Natural killer cell (primary cell): ENCODE measurements at places on chromosomes 1 and 21.

GRCh38 chr21:36381841-36382589 is 3.2 kb upstream of the CHAF1B start:
- H3K27ac ChIP-seq = no peak overlapping the region
- peaks cover 11% of the 10 kb centered on the region for H3K36me3 ChIP-seq
- DNase-seq = no peak
- H3K4me3 ChIP-seq = no peak overlapping the region
- no peaks in the 10 kb centered on the region for H3K27me3 ChIP-seq

- DNase-seq = no peak
- no peaks in the 10 kb centered on the region for H3K4me1 ChIP-seq
- H3K4me3 ChIP-seq = no peak overlapping the region
- H3K27ac ChIP-seq = no peak overlapping the region
Measured at GRCh38 chr1:208159555-208160258, 84.5 kb downstream of the PLXNA2 start.

- peaks cover 36% of the 10 kb centered on the region for H3K36me3 ChIP-seq
- peak; percentile 90 for DNase-seq
- peaks cover 32% of the 10 kb centered on the region for H3K4me1 ChIP-seq
- peak within 1 kb of the TSS; percentile 77 for H3K27ac ChIP-seq
- H3K4me3 ChIP-seq = peak within 1 kb of the TSS; percentile 86
Measured at GRCh38 chr1:173868266-173869020, at the start of gene ZBTB37. TSS of gene ZBTB37 (plus strand) at chr1:173868380. CDS start at chr1:173870226, 1,846 bp downstream.

DNA sequence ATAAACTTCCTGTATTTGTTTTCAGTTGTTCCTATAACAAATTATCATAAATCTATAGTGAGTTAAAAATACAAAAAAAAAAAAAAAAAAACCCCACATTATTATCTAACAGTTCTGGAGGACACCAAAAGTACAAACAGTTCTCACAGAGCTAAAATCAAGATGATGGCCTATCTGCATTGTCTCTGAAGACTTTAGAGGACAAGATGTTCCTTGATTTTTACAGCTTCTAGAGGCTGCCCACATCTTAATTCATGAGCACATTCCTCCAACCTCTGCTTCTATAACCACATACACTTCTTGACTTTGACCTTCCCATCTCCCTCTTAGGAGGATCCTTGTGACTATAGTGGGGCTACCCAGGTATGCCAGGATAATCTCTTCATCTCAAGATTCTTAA is 806.1 kb downstream of the LTN1 start:
- no peak overlapping the region for H3K4me3 ChIP-seq
- H3K36me3 ChIP-seq = no peaks in the 10 kb centered on the region
- H3K27me3 ChIP-seq = no peaks in the 10 kb centered on the region
- no peak overlapping the region for H3K27ac ChIP-seq

DNA sequence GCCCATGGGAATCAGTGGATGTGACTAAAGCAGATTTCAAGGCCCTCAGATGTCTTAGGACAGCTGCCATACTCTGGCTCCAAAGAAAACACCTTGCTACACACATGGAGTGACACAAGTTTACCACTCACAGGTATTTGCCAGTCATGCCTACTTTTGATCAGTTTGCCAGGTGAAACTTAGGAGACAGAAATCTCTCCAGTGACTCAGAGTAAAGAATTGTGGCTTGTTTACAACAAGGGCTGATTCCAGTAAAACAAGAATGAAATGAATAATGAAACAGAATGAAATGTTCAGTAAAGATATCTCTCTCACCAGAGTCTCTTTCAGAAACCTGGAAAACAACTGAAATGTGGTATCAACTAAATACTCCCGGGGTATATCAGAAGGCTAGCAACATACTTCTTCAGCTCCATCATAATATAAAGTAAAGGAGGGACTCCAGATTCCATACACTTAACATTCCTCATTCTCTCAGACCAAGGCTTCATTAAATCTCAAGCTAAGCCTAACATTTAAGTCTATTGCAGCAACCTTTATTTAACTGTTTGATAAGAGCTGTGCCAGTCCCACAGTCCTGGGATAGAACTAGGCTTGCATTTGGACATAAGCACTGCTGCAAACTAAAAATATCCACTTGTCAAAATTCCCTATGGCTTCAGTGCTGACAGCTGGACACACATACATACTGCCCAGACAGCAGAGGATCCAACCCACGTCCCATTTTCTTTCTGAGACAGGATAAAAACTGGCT is 143.3 kb downstream of the SIPA1L2 start:
- no peaks in the 10 kb centered on the region for H3K4me1 ChIP-seq
- no peak for DNase-seq
- no peak overlapping the region for H3K27ac ChIP-seq
- no peaks in the 10 kb centered on the region for H3K27me3 ChIP-seq
- H3K36me3 ChIP-seq = no peaks in the 10 kb centered on the region

DNA sequence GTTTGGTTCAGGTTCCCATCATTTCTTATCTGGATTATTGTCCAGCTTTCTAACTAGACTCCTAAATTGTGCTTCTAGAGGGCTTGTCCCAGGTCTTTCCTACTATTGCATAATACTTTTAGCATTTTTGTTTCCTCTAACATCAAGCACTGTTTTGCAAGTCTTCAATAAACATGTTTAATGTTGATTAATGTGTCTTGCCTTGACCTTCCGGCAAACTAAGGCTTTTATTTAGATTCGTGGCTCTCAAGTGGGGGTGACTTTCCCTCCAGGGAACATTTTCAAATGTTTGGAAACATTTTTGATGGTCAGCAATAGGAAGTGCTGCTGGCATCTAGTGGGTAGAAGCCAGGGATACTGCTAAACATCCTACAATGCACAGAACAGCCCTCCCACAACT is 90.7 kb downstream of the RPE65 start:
- DNase-seq = no peak
- no peaks in the 10 kb centered on the region for H3K4me1 ChIP-seq
- no peak overlapping the region for H3K4me3 ChIP-seq
- H3K36me3 ChIP-seq = no peaks in the 10 kb centered on the region

DNA sequence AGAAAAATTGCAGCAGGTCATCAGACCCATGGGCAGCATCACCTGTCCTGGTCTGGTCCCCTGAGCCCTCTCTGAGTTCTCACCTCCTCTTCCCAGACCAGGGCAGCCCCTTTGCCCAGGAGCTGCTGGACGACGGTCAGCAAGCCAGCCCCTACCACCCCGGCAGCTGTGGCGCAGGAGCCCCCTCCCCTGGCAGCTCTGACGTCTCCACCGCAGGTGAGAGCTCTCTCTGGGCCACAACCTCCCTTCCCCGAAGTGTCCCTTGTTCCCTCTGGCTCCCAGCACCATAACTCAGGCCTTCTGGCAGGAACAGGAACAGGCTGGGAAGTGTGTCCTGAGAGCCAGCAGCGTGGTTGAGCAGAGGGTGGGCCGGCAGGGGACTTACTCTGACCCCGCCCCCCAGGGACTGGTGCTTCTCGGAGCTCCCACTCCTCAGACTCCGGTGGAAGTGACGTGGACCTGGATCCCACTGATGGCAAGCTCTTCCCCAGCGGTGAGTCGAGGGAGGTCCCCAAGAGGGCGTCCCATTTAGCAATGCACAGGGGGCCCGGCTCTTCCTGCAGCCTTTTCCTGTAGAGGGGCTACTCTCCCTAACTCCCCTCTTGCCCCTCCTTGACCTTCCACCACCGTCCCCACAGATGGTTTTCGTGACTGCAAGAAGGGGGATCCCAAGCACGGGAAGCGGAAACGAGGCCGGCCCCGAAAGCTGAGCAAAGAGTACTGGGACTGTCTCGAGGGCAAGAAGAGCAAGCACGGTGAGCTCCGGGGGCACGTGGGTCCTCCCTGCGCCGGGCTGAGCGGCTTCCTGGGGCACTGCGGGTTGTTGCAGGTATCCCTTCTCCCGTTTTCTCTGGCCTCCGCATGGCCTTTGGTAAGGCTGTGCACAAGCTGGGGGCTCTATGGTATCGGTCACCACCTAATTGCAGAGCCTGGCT is 2.4 kb downstream of the ELF3 start:
- no peak overlapping the region for H3K4me3 ChIP-seq
- no peaks in the 10 kb centered on the region for H3K36me3 ChIP-seq
- no peak overlapping the region for H3K27ac ChIP-seq
- H3K27me3 ChIP-seq = no peaks in the 10 kb centered on the region

DNA sequence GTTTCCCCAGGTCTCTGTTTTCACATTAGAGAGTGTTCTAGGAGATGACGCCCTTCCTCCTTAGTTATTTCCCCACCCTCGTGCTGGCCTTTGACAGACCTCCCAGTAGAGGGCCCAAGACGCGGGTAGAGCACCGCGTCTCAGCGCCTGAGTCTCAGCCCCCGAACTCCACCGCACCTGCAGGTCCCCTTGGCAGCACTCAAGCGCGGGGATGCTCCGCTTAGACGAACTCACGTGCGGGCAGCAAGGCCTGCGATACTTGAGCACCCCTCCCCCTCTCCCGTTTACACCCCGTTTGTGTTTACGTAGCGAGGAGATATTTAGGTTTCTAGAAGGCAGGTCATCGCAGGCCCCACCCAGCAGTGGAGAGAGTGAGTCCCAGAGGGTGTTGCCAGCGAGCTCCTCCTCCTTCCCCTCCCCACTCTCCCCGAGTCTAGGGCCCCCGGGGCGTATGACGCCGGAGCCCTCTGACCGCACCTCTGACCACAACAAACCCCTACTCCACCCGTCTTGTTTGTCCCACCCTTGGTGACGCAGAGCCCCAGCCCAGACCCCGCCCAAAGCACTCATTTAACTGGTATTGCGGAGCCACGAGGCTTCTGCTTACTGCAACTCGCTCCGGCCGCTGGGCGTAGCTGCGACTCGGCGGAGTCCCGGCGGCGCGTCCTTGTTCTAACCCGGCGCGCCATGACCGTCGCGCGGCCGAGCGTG is at the start of gene CD55:
Gene CD55, plus strand, starts transcription at position 600 of the 711 bp plus-strand sequence. Its CDS starts 88 bp downstream, at position 688.
- DNase-seq = peak; percentile 98
- H3K4me1 ChIP-seq = peaks cover 13% of the 10 kb centered on the region
- peak within 1 kb of the TSS; percentile 91 for H3K4me3 ChIP-seq
- H3K27me3 ChIP-seq = no peaks in the 10 kb centered on the region

GRCh38 chr1:47444562-47445465 is 7.0 kb downstream of the FOXD2 start:
- H3K4me1 ChIP-seq = peaks cover 27% of the 10 kb centered on the region
- H3K27ac ChIP-seq = no peak overlapping the region
- H3K27me3 ChIP-seq = peaks cover 79% of the 10 kb centered on the region
- no peak overlapping the region for H3K4me3 ChIP-seq

DNA sequence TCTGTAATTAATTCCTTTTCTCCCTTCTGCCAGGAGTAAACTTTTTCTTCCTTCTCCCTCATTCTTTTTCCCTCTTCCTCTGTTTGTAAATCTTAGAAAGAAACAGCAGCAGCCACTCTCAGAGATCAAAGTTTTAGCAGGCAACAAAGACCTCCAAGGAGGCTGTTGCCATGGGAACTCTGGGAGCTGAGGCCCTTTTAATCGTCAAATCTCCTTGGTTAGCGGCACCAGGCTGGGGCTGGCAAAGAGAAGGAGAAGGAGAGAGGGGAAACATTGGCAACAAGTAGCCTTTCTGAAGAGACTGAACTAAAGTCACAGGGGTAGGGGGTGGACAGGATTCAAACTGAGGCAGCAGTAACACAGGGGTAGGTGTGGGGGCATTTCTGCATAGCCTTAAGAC is 25.2 kb downstream of the ILDR2 start:
- H3K4me3 ChIP-seq = no peak overlapping the region
- H3K36me3 ChIP-seq = no peaks in the 10 kb centered on the region
- peaks cover 7% of the 10 kb centered on the region for H3K27me3 ChIP-seq
- H3K4me1 ChIP-seq = peaks cover 12% of the 10 kb centered on the region

DNA sequence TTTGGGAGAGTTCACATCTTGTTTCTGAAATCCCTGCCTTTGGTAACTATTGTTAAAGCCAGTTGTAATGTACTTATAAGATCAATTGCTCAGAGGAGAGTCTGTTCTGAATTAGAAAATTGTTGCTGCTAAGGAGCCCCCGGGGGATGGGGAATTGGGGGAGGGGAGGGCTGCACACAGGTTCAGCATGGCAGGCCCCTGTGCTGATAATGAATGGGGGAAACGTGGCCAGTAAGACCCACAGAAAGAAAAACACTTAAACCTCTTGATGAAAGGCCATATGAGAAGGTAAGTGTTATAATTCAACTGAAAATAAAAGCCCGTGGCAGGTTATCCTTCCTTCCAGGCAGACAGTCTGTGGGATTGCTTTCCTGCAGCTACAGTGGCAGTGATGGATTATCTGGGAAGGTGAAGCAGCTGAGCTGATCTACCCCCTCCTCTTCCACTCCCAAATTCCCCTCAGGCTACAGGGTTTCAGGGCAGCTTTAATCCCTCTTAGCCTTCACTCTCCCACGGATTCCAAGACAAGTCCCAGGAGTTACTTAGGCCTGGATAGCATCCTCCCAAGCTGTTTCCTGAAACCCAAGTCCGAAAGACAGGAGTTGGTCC is 398.8 kb downstream of the TBX15 start:
- H3K36me3 ChIP-seq = no peaks in the 10 kb centered on the region
- no peak for DNase-seq
- no peaks in the 10 kb centered on the region for H3K4me1 ChIP-seq
- H3K27me3 ChIP-seq = no peaks in the 10 kb centered on the region
- H3K4me3 ChIP-seq = no peak overlapping the region

- no peak for DNase-seq
- no peaks in the 10 kb centered on the region for H3K27me3 ChIP-seq
- H3K27ac ChIP-seq = no peak overlapping the region
- no peak overlapping the region for H3K4me3 ChIP-seq
- H3K36me3 ChIP-seq = no peaks in the 10 kb centered on the region
Measured at GRCh38 chr1:87795615-87796337, 467.1 kb downstream of the LMO4 start.

- H3K4me1 ChIP-seq = peaks cover 6% of the 10 kb centered on the region
- DNase-seq = no peak
- H3K4me3 ChIP-seq = no peak overlapping the region
- no peak overlapping the region for H3K27ac ChIP-seq
- no peaks in the 10 kb centered on the region for H3K27me3 ChIP-seq
- H3K36me3 ChIP-seq = no peaks in the 10 kb centered on the region
Measured at GRCh38 chr1:159882527-159882862, 17.5 kb downstream of the CFAP45 start.

GRCh38 chr1:173532237-173532636 is 55.1 kb downstream of the PRDX6 start:
- DNase-seq = peak; percentile 15
- no peaks in the 10 kb centered on the region for H3K36me3 ChIP-seq
- no peaks in the 10 kb centered on the region for H3K4me1 ChIP-seq
- H3K4me3 ChIP-seq = no peak overlapping the region
- no peaks in the 10 kb centered on the region for H3K27me3 ChIP-seq
